Posterior vena cava (tissue), 2 donors: ENCODE measurements at places on chromosomes 3 and 15.

- DNase-seq: no peak
These were observed 124.7 kb upstream of the NANOGP8 start for GRCh38 chr15:35209838-35210237.

DNA sequence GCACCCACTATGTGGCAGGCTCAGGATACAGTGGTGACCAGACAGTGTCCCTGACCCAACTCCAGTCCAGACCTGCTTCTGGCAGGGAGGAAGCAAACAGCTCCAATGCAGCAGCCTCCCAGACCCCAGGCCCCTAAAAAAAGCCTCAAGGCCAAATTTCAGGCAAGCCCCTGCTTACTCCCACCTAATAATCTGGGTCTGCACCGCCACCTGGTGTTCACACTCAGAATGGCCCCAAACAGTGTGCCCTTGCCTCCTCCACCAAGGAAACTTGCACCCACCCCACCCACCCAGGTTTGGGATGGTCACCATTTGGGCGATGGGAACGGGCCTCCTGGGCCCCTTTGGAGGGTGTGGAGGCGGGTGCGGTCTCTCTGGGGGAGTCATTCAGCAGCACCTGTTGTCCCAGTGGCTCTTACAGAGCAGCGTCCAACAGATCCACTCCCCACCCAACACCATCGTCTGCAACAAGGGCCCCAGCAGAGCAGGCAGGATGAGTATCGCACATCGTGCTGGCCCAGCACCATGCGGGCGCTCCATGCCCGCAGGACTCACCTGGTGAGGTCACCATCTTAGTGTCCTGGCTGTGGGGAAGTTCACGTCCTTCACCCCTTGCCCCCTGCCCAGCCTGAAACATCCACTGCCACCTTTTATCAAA, 17.3 kb downstream of the C3orf18 start:
- no peak for DNase-seq

GRCh38 chr3:197023998-197024651, 5.5 kb downstream of the MELTF start:
- peak; percentile 77 for DNase-seq

- no peak for DNase-seq
These were observed 783.3 kb downstream of the ZPLD1 start for GRCh38 chr3:103218146-103218545.

DNA sequence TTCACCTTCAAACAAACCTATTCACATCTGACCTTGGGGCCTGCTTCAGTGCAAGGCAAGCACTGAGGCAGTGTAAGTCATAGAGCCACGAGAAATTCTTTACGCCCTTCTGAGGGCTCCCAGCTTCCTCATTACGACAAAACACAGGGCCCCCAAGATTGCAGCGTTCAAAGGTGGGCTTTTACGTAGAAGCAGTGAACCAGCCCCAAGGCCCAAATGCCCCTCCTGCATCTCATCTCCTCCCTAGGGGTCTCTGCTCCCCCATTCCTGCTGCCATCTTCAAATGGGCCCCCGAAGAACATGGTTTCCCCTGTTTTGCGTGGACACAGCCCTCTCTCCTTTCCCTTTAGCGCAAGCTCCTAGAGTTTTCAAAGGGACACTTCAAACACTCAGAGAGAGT, 285.1 kb downstream of the MEX3B start:
- no peak for DNase-seq

DNA sequence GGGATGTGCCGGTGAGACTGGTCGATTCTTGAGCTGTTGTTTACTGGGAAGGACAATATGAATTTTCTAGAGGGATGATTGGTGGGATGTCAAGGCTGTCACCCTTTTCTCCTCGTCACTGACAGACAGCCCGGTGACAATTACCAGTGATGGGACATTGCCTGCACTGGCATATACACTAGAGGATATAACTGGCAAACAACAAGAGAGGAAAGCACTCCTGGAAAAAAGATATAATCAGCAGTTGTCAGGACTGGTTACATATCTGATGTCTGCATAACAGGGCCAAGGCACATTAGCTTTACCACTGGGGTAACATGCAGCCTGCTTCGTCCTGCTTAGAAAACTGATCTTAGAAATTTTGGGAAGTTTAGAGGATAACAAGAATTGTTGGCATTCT, 131.1 kb downstream of the ROBO2 start:
- no peak for DNase-seq
